Motor neuron (in vitro differentiated cells): ENCODE measurements at places on chromosomes 2 and 18.

- no peak for ATAC-seq
These were observed 84.8 kb upstream of the PIK3C3 start for GRCh38 chr18:41870191-41870590.

GRCh38 chr18:61782545-61782944 lies 110.3 kb downstream of the RNF152 start:
- no peak for ATAC-seq

- ATAC-seq: peak; percentile 83
These were observed at the start of gene ADI1 for GRCh38 chr2:3519255-3520205. Gene ADI1 (minus strand): TSS chr2:3519531. CDS start chr2:3519487, 44 bp downstream.

DNA sequence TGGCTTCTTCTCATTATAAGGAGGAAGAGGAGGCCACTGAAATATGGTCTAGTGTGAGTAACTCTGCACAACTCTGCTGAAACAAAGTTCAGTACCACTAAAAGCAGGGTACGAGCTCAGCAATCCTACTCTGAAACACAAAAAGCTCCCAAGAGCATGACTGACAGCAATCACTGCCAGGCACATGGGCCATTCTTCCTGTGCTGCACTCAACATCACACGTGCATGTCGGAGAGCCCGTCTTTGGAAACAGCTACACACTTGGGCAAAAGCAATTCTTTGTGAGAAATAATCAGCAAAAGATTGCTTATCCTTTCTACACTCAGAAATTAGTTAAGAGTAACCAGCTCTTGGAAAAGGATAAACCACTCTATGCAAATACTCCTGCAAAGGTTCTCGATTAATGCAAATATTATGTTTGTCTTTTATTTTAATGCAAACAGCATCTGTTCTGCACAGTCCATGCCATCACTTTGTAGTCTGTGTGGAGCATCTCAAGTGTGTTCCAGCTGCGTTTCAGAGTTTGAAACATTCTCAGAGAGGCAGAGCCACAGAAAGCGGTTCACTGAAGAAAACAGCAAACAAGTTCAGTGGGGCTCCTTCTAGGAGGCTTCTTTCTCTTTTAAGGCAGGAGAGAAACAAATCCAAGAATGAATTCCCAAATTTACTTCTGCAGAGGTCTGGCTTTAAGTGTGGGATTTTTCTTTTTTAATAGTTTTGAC lies 145.0 kb downstream of the HDAC4 start:
- ATAC-seq: peak; percentile 23

DNA sequence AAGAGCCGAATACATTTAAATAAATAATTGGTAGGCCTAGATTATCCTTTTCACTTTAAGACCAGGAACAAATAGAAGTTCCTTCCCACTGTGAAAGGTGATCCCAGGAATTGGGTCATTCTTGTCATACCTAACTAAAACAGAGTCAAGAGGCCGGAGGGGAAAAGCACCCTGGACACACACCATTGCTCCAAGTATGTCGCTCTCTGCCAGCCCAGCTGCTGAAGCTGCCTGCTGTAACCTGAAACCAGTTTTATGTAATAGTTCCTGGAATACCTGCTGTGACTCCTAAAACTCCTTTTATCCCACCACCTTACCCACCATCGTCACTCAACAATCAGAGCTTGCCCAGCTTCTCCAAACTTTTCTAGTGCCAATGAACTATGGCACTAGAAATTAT lies 217.1 kb downstream of the PTPRM start:
- no peak for ATAC-seq

- no peak for ATAC-seq
These were observed 205.0 kb upstream of the SMAD2 start for GRCh38 chr18:48135436-48135966.

- no peak for ATAC-seq
These were observed 104.6 kb downstream of the UNC80 start for GRCh38 chr2:209876211-209876610.

DNA sequence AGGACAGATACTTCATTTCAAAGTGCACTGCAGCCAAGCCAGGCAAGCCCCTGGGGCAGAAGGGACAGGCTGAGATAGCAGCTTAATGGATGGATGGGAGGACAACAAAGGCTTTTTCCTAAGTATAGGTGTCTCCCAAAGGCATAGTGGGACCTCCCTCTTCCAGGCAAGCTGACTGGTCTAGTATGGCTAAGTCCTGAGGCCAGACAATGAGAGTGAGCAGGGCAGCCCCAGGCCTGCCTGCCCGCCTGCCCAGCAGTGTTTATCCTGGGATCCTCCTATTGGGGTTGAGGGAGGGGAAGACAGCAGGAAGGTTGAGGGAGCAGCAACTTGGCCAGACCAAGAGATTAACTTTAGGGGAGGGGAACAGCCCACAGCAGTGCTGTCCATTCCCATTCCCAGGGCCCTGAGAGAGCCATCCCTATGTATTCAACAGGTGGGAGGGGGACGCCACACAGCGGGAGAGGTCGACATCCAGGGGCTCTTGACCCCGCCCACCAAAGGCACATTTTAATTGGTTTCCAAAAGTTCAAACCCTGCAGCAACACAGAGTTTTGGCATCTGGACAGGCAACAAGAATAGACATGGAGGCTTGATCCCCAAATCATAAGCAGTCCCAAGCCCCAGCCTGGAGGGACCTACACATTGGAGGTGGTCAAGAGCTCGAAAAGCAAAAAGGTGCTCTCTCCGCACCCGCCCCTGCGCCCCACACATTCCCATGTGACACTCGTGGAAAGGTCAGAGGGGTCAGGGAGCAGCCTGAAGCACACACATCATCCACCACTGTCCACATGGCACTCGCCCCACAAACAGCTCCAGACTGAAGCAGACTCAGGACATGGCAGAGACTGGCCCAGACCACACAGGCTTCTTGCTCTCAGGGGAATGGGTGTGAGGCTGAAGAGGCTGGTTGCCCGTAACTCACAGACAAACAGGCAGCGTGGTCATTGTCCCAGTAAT lies 2.9 kb upstream of the SFXN5 start:
- no peak for ATAC-seq

GRCh38 chr2:239564587-239564986 lies 163.8 kb upstream of the HDAC4 start:
- ATAC-seq: no peak

- ATAC-seq: no peak
These were observed 70.6 kb upstream of the KLF7 start for GRCh38 chr2:207236156-207236935.

DNA sequence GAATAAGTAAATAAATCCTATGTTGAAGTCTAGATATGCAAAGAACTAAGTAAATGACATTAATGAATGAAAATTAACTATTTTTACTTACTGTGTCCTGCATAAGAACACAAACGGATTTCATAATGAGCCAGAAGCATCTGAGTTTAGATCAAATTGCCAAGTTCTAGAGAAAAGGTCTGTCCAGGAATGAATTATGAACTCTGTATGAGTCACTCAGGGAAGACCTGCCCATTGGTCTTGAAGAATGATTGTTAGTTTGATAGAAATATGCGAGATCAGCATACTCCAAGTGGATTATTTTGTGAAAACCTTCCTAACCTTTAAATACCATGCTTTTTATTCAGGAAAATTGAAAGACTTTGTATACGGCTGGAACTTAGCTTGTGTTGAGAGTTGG lies 189.5 kb downstream of the DOK6 start:
- ATAC-seq: peak; percentile 36

- ATAC-seq: no peak
These were observed 139.0 kb downstream of the EHBP1 start for GRCh38 chr2:62844311-62845090.

- ATAC-seq: no peak
These were observed 48.7 kb downstream of the ST3GAL5 start for GRCh38 chr2:85840091-85840490.

DNA sequence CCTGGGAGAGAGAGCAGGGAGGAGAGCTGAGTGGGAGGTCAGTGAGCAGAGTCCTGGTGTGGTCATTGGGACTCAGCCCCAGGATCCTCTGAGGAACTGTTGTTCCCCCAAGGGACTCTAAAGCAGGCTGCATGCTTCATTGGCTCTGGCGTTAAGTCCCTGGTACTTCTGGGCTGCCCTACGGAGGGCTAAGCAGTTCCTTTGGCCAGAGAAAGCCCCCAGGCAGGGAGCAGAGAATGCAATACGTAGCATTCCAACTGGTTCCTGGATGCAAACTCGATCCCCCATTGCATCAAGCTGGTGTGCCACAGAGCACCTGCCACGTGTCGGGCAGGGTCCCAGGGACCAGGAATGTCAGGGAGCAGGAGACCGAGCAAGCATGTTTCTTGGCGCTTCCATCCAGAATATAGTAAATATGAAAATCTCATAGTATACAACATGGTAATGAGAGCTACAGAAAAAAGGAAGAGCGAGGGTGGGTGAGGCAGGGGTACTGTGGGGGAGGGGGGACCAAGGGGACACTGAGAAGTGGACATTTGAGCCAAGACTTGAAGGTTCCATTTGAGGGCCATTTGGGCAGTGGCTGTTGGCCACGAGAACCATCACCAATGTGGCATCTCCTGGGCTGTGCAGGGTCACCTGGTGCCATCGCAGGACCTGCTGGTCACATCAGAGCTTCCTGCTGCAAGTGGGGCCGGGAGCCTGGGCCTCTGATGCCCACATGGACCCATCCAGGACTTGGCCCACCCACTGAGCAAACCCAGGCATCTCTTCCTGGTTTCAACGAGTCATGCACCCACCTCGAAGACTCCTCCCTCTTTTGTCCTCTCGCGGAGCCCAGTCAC lies 160.4 kb downstream of the ASB1 start:
- no peak for ATAC-seq

GRCh38 chr18:75723521-75724340 lies 296.2 kb upstream of the SMIM21 start:
- ATAC-seq: no peak

DNA sequence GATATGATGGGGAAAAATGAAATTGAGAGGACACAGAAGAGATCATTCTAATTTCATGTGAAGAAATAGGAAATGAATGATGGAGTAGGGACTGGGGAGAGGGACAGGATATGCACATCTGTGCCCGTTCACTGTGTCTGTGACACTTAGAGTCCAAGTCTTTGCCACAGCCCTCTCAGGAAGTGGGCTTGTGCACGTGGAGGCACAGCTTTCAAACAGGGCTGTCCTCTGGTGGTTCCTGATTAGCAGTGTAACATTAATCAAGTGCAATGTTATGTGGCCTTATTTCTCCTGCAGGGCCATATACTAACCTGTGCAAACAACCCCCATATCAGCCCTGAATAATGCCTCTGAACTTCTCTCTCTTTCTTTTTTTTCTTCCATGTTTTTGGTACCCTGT lies 312.2 kb upstream of the FAM98A start:
- no peak for ATAC-seq
